Hematopoietic multipotent progenitor cell treated with erythropoietin and hydrocortisone succinate and interleukin-3 and kit ligand, for 17 days (in vitro differentiated cells): ENCODE measurements at places on chromosomes 7 and 10.

GRCh38 chr10:67521546-67521945, 174.4 kb downstream of the CTNNA3 start:
- no peak for DNase-seq

GRCh38 chr7:52609511-52609910, 425.9 kb upstream of the POM121L12 start:
- DNase-seq, result no peak

DNA sequence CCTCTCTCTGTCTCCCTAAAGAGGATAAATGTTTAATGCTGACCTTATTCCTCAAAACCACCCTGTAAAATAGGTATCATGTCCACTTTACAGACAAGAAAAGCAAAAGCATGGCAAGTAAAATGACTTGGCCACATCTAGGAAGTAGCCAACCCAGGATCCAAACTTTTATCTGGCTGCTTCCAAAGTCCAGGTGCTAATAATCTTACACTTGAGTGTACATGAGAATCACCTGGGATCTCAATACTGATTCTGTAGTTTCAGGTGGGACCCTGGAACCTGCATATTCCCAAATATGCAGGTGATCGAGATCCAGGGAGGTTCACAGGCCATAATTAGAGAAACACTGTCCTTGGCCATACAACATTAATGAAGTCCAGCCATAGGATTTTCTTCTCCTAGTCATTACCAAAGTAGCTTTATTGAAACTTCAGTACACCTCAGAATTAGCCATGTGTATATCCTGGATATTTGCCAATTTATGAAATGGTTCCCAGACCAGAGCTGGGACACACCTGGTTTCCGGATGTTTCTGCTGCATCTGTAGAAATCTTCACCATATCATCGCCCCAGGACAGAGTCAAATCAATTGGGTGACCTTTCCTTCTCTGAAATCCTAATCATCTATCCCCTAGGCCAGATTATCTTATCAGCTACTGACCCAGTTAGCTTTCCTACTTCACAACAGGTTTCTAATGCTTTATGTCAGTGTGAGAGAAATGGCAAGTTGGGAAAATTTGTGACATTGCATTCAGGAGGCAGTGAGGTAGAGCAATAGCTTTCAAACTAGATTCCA, 119.1 kb upstream of the KMT2E start:
- no peak for DNase-seq

DNA sequence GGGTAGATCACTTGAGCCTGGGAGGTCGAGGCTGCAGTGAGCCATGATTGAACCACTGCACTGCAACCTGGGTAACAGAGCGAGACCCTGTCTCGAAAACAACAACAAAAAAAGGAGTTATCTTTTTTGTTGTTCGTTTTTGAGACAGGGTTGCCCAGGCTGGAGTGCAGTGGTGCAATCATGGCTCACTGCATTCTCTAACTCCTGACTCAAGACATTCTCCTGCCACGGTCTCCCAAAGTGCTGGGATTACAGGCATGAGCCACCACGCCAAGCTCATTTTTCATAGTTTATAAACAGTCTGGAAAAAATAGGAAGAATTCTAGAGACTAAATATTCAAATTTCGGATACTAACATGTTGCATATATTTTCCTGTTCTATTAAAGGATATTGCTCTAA, 29.4 kb downstream of the SFXN4 start:
- DNase-seq, result no peak

DNA sequence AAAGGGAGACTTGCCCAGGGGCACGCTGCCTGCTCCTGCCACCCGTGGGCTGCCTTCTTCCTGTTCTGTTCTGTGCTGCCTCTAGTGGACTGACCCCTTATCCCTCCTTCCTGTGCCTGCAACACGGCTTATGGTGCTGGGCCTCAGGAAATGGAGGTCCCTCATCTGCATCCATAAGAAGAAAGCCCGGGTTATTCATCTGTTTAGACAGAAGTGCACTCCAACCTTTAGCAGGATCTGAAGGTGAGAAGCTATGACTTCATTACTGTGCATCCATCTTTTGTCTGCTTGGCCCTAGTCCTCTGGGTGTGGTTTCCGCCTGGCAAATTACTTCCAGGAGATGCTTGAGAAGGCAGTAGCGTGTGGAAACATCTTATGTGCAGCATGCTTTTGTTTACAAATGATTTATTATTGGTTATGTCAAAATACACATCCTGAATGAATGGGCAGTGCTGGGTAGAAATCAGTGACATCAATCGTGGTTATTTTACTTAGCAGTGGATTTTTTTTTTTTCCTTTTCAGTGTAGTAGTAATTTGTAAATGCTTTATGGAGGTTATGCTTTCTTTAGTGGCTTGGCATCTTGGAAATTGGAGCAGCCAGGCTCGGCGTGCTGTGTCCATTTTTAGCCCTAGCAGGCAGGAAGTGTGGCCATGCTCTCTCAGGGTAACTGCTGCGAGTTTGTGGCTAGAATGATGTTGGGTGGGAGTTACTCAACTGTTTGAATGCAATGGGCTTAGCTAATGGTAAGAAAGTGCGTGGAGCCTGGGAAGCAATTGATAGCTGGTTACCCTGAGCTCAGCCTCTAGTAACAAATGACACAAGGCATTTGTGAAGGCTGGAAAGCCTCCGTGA, 12.7 kb downstream of the PTPRE start:
- no peak for DNase-seq

DNA sequence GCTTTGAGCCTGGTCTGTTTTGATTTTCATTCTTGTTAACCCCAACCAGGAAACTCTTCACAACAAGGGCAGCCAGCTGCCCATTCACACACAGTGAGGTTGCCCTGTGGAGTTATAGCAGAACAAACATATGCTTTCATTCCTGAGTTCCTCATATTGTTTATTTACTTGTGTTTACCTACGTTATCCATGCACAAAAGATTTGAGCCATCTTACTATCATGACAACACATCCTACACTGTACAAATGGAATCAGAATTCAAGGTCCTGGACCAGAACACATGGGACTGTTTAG, 21.7 kb upstream of the BMPER start:
- no peak for DNase-seq

DNA sequence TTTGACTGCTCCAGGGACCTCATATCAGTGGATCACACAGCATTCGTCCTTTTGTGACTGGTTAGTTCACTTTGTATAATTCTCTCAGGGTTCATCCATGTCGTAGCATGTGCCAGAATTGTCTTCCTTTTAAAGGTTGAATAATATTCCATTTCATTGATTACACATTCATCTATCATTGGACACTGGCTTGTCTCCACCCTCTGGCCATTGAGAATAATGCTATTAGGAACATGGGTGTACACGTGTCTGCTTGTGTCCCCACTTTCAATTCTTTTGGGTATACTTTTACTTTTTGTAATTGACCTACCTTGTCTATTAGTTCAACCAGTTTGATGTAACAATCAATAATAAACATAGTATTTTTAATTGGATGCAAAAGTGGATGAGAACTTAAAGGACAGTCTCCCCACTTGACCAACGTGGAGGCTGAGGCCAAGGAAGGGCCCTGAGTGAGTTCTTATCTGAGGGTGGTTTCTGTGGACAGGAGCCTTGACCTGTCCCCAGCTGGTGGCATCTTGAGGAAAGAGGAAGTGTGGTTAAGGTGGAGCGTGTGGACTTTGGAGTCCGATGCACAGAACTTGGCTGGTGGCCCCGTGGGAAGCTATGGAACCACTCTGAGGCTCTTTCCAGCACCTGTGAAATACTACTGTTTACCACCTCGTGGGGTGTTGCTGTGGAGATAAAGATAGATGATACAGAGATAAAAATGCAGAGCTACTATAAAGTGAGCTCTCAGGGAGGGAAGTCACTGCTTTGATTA, 16.6 kb downstream of the WDFY4 start:
- DNase-seq, result no peak

DNA sequence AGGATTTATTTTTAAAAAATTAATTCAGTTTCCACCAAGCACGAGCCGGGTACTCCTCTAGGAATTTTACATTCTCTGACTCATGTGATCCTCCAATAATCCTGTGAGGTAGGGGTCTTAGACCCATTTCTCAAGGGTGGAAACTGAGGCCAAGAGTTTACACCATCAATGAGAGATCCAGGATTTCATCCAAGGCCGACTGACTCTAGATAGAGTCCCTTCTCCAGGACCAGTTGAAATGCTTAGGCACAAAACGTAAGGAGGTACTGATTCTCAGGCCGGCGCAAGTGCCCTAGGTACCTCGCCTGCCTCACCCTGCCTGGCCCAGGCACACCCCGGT, 95.7 kb upstream of the DUSP5 start:
- no peak for DNase-seq

DNA sequence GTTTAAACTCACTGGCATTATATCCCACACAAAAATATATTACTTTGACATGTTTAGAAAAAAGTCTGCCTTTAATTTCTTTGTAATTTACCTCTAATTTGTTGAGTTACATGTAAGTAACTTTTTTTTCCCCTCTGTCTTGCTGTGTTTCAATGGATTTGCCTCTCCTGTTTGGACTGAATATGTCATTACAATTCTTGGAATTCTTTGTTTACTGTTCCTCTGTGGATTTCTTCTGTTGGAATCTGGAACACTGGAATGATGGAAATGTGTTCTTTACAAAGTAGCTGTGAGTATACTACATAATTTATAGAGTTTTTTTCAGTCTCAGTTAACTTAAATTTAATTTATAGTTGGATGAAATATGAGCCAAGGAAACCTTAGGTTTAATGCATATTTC, 30.4 kb downstream of the SEPTIN7 start:
- DNase-seq, result no peak

DNA sequence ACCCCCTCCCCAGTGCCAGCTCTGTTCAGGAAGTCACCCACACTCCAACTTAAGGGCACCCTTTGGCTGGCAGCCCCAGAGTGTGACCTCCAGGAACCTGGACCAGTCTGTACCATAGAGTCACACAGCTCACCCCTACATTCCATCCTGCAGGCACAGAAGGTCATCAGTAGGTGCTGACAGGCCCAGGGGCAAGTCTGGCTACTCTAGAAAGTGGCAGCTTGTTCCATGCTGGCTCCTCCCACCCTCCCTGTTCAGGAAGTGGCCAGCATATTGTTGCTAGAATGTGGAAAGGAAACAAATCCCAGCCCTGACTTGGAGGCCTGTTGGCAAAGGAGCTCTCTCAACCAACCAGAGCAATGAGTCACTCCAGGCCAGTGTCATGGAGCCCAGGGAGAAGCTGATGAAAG, 3.2 kb upstream of the NCOA4 start:
- no peak for DNase-seq

GRCh38 chr10:78860260-78860914, 208.4 kb upstream of the ZMIZ1 start:
- no peak for DNase-seq

- no peak for DNase-seq
These were observed 1010.2 kb downstream of the DNAJB9 start for GRCh38 chr7:109579901-109580300.

DNA sequence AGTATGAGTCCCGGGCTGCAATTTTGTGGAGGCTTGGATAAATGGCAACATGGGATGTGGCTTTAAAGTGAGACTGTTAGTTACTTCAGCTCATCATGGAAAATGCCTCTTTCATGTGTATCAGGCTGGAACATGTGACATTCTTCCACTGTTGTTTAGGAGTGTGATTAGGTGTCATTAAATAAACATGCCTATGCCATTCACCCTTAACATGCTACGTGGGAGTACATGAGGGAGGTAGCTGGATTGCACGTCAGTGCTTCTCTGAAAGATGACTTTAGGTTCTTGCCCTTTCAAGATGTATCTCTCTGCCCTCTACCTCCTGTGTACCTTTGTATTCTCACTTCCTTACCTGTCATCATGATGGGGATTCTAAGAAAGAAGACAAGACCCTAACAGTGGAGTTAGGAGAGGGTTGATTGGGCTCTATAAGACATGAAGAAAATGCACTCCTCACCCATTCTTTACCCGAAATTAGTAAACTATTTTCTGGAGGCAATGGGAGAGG, 8.9 kb downstream of the AKR1E2 start:
- no peak for DNase-seq
